ENCODE measurements at places on chromosomes 1 and 21.

DNA sequence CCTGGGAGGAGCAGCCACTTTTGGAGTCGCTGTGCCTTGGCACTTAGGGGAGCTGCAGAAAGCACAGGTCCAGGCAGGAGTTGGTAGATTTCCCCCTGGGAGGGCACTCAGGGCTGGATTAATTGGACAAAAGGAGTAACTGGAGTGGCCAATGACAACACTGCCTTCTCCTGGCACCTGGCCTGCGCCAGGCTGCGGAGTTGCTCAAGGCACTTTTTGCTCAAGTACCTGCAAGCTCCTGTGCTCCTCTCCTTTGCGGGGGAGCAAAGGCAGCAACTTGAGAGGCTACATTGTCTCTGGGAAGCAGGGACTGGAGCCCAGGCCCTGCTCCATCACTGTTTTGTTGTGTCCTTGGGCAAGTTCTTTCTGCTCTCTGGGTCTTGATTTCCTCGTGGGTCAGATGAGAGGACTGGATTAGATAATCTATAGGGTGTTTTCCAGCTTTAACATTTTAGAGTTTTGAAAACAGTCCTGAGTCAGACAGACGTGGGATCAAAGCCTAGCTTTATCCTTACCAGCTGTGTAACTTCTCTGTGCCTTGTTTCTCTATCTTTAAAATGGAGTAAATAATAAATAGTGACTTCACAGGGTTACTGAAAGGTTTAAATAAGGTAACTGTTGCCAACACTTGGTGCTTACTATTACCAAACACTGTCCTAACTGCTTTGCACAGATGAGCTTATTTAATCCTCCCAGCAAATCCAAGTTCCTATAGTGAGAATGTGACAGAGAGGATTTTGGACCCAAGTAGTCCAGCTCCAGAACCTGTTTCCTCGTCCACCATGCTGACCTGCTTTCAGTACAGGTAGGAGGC is 18.0 kb upstream of the GRHL3 start:
- no peak for DNase-seq

- no peak for DNase-seq
Observed at GRCh38 chr1:207298636-207299398, 22.7 kb upstream of the CD55 start.

- no peak for DNase-seq
Observed at GRCh38 chr21:15138490-15138889, 73.7 kb upstream of the NRIP1 start.

DNA sequence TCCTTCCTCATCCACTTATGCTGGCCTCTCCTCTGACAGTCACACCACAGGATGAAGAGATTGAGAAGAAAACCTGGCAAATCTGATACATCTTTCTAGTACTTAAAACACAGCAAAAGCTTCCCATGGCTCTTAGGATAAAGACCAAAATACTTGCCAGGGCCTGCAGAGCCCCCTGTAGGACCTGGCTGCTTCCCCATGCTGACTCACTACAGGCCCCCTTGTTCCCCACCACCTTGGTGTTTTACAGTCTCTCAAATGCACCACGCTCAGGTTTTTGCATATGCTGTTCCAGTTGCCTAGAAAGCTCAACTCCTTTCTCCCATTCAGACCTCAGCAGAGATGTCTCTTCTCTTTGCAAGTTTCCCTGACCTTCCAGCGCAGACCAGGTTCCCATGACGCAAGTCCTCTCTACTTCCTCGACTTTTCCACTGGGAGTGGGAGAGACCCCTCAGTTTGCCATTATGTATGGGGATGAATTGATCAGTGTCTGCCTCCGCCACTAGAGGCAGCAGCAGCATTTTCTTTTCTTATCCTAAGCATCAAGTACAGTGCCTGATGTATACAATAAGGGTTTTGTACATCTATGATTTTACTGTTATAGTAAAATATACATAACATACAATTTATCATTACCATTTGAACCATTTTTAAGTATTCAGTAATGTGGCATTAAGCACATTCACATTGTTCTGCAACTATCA is 113.8 kb upstream of the C8B start:
- DNase-seq, result no peak

Data from CD4-positive, alpha-beta T cell treated with Interleukin-6 for 4 hours (primary cell).